ENCODE measurements at places on chromosomes 2 and 18.

DNA sequence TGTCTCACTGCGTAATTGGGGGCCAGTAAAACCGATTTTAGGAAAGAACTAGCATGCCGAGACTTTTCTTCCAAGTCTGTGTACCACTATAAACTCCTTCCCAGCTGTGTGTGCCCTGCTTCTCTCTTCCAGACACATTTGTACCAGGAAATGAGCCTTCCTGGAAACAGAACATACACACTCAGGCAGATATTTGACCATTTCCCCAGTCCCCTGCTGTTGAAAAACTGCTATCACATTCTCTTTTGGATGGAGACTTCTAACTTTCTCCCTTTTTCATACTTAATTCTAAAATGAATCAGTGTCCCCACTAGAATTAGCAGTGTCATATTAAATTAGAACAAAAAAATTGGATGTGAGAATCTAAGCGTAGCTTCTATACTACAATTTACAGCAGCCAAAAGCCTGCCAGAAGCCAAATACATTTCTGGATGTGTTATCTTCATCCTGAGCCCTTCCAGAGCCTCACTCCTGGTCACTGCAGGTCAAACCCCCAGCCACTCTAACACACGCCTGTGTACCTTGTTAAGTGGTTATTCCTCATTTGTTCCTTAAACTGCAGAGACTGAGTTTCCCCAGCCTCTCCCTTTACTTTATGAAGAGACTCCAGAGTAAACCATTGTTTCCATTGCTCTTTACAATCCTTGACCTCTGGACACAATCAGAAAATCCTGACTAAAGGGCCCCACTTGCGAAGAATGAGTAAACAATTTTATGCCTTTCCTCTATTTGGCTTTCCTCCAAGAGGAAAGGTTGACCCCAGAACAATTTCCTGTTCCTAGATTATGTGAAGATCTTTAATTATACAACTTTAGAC, 20.4 kb downstream of the DSG4 start:
- DNase-seq: no peak

GRCh38 chr2:105782123-105782522, 37.4 kb downstream of the NCK2 start:
- no peak for DNase-seq

DNA sequence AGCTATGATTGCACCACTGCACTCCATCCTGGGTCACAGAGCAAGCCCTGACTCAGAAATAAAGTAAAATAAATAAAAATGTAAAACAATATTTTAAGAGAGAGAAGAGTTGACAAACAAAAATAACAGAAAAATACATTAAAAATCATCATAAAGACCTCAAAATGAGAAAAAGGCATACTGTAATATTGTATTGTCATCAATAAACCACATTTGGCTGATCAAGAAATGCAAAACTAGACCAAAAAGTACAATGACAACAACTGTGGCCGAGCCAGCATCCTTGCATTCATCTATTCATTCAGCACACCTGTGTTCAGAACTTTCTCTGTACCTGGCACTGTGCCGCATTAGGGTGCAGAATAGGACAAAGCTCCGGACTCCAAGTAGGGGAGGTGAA, 121.8 kb downstream of the ALK start:
- DNase-seq: no peak

GRCh38 chr2:72959554-72959953, 42.2 kb downstream of the EMX1 start:
- DNase-seq: no peak

GRCh38 chr2:63942788-63943187, 76.4 kb downstream of the VPS54 start:
- no peak for DNase-seq

DNA sequence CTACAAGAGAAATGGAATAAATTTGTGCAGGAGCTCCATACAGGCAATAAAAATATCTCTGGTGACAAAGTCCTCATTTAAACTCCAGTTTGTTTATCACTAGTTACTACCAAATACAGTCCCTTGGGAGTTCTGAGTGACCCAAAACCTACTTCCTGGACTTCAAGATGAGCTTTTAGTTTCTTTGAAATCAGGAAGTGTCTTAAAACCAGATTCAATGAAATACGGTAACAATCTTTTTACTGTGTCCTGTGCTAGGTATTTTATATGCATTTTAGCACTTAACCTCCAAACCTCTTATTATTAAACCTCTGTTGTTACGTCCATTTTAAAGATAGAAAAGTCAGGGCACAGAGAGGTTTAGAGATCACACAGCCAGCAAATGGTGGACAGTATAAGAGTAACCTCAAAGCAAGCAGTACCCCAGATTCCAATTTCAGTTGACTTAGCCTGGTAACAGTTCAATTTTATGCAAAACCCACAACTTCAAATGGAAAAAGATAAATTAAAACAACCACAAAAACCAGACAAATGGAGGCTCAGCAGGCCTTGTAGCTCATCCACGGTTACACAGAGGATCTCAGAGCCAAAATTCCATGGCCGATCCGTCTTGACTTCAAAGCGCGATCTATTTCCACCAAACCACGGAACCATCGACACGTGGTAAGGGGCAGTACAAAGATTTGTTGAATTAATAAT, 1.3 kb upstream of the KCMF1 start:
- peak; percentile 14 for DNase-seq

DNA sequence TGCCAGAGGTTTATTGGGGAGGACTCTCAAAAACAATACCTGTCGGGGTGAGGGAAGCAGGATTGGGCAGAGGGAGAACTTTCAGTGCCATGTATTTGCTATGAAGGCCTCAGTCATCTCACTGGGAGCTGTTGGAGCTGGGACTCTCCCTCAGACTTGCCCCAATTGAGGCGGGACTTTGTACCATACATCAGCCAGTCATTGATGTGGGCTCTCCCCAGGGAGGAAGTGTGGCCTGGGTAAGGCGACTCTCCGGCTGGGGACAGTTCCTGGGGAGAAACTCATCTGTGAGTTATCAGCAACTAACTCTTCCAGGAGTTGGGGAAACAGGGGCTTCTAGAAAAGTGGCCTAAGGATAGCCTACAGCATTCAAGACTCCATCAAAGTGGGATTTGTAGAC, 66.5 kb downstream of the FTCDNL1 start:
- DNase-seq: no peak

DNA sequence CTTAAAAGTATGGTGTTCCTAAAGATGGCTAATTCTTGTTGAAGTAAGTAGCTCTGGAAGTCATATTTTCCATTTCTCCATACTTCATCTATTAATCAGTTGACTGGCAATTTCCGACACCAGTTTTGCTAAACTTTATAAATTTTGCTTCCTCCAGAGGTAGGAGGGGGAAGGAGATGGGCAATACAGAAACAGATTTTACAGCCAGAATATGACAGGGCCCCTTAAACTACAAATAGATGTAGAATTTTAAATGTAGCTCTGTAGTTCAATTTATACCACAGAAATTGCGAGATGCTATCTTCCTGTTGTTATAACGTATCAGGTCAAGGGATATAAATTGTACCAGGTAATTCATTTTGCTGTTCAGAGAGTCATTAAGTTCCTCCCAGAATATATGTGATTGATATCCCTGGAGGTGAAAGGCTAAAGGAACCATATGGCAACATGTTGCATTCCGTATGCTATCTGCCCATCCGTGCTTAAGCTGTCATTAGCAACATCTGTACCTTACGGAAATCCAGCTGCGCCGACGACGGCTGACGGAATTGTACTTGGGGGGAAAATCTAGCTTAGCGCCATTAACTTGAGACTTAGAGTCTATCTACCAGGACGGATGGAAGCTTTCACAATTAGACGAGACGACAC, 8.4 kb upstream of the NR4A2 start:
- no peak for DNase-seq

GRCh38 chr2:85409845-85410583, at the start of gene CAPG:
Gene CAPG (minus strand): TSS chr2:85410366. CDS start chr2:85402145, 8,221 bp downstream.
- DNase-seq: no peak

DNA sequence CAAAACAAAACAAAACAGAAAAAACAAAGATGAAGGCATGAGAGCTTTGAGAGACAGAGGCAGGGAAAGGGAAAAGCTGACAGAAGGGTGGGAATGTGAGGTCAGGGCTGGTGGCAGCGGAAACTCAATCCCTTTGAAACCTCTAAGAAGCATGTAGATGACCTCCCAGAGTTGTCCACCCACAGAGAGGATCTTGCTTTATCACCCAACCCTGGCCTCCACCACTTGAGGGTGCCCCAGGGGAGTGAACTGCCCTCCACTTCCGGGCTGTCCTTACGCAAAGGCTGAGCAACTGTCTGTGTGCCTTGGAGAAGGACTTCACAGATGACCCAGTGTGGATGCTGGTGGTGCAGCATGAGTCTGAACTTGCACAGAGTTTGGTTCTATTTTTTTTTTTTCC, 26.7 kb downstream of the PDCL3 start:
- DNase-seq: no peak

DNA sequence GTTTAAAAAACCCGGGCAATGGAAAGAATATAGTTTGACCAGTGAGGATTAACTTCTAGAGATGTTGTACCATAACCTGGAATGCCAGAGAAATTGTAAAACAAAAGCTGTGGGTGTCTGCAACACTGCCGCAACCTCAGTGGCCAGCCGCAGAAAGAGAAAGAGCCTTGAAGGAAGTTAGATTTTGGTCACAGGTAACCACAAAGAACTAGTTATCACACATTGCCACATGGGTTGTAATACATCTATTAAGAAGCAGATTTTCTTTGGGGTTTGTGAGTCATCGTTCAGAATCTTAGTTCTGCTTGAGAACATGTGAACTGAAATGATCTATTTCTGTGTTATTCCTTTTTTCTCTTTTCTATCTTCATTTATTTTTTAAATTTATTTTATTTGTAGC, 222.9 kb upstream of the AGAP1 start:
- no peak for DNase-seq

DNA sequence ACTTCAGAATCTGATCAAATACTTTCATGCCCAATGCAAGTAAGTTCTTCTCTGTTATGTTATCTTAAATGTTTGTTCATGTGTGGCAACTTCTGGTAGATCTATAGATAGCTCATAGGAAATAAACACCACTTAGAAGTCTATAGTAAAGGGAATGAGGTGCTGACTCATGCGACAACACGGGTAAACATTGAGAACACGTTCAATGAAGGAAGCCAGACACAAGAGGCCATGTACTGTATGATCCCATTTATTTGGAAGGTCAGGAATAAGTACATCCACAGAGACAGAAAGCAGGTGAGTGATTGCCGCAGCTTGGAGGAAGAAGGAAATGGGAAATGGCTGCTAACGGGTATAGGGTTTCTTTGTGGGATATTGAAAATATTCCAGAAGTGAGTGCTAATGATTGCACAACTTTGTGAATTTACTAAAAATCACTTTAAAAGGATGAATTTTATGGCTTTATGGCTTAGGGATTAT, 95.4 kb downstream of the ITGB1BP1 start:
- no peak for DNase-seq

DNA sequence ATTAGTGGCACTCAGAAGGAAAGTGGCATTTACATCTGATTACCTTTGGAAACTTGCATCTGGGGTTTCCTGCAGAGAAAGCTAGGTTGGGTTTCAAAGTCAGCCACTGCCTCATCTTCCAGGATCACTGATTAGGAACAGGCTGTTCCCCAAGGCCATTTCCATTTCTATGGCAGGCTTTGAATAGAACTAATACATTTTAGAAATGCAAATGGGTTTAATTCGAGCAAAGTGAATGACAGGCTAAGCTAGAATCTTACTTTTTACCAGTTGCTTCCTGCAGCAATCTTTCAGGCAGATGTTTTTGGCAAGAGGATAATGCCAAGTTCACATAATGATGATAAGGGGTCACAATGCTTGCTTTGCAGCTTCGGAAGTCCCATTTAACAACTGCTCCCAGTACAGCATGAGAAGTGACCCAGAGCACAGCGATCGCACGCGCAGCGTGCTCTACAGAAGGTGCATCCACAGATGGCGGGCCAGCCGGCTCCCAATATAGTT, 336.7 kb downstream of the LPIN1 start:
- no peak for DNase-seq

DNA sequence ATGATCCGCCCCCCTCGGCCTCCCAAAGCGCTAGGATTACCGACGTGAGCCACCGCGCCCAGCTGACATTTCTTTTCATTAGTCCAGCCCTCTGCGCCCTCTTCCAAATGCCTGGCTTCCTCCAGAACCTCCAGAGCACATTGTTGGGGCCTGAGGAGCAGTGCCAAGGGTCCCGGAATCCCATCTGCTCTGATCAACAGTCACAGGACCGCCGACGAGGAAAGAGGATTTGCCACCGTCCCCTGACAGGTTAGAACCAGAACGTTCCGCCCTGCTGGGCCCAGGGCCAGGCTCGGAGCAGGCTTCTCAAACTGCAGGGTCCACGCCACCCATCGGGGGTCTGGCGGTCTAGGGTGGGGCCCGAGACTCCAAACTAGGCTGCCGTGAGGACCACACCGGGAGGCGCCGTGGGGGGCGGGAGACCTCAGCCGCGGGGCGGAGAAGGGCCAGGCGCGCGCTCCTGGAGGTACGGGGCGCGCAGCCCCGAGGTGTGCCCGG, 36.9 kb upstream of the ITM2C start:
- DNase-seq: no peak

DNA sequence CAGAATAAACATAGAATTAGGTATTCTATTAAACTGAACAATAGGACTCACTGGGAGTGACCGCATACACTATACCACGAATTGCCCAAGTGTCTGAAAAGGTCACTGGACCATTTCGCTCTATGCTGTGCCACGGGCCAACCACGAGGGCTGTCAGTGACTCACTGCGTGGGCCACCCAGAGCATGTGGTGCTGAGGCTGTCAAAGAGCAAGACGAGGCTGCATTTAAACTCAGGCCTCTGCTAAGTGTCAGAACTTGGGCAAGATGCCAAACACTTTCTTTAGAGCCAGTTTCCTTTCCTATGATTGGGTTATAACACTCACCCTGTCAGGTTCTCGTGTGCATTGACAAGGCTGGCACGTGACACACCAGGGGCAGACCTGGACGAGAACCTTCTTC, 97.5 kb downstream of the SH3YL1 start:
- no peak for DNase-seq

DNA sequence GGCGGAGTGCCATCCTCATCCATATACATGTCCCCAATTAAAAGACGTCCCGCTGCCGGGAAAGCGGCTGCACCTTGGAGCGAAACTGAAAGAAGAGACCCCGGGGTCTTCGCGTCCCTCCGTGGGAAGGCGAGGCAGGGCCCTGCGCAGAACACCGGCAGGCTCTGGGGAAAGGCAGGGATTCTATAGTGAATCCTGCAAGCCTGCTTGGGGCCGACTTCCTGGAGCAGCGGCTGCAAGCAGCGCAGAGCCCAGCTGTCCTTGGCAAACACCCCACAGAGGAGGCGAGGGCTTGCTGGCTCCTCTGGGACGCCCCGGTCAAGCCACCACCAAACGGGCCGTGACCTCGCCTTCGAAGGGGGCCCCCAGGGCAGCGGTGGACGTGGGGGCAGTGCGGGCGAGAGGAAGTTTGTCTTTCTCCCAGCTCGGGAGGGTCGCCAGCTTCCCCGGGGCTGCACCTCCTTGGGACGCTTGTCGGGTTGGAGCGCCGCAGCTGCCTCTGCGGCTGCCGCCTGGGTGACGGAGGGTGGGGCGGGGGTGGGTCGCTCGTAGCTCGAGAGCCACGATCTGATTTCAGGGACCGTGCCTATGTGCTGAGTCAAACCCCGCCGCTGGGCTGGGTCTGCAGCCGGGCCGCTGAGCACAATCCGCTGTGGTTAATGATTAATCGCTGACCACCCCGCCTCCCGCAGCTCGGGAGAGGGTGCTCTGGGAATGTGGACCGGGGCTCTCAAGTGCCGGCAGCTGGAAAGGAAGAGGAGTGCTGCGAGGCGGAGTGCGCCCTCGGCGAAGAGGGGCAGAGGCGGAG, 486 bp upstream of the GPR39 start:
- no peak for DNase-seq
